ENCODE measurements at places on chromosomes 16 and 17.

GRCh38 chr16:3837851-3838586 lies 42.5 kb downstream of the CREBBP start:
- no peak for DNase-seq

- no peak for DNase-seq
These were observed 97.1 kb downstream of the TMEM100 start for GRCh38 chr17:55625521-55625920.

DNA sequence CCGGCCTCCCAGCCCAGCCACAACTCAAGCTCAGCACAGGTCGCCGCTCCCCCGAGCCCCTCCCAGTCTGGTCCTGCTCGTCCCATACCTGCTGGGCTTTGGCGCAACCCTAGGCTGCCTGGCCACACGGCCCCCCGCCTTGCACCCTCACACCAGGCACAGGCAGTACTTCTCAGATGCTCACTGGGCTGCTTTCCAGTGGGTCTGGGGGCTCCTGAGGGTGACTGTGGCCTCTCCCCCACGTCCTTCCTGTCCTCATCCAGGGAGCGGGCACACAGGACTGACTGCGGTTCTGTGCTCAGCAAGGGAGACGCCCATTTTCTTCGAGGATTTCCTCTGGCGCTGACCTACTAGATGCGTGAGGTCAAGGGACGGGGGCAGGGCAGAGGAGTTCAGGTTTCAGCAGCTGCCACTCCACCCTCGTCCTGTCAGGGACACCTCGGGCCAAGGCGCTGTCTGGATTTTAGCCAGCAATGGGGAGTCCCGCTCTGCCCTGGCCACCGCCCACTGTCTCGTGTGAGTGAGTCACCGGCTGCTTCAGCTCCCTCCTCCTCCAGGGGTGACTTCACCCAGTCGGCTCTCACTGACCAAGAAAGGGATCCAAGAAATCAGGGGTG lies 115.8 kb downstream of the NPIPB11 start:
- DNase-seq, result peak; percentile 40

GRCh38 chr16:70018254-70018653 lies 67.1 kb downstream of the CLEC18A start:
- no peak for DNase-seq

GRCh38 chr16:83301971-83302370 lies 505.8 kb upstream of the HSBP1 start:
- DNase-seq, result no peak

DNA sequence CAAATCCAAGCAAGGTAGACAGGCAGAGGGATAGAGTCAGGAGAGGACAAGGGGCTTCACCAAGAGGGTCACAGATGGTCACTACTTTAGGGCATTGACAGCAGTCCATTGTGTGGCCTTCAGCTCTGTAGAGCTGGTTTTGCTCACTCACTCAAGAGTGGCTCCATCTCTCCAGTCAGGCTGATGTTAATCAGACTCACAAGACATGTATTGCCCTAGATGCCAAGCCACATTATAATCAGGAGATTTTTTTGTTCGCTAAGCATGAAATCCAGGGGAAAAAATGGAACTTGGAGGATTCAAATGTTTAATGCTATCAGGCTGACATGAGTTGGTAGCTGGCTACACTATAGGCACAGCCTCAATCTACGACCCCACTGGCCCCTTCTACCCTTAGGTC lies 32.5 kb downstream of the CD300LF start:
- DNase-seq, result no peak

DNA sequence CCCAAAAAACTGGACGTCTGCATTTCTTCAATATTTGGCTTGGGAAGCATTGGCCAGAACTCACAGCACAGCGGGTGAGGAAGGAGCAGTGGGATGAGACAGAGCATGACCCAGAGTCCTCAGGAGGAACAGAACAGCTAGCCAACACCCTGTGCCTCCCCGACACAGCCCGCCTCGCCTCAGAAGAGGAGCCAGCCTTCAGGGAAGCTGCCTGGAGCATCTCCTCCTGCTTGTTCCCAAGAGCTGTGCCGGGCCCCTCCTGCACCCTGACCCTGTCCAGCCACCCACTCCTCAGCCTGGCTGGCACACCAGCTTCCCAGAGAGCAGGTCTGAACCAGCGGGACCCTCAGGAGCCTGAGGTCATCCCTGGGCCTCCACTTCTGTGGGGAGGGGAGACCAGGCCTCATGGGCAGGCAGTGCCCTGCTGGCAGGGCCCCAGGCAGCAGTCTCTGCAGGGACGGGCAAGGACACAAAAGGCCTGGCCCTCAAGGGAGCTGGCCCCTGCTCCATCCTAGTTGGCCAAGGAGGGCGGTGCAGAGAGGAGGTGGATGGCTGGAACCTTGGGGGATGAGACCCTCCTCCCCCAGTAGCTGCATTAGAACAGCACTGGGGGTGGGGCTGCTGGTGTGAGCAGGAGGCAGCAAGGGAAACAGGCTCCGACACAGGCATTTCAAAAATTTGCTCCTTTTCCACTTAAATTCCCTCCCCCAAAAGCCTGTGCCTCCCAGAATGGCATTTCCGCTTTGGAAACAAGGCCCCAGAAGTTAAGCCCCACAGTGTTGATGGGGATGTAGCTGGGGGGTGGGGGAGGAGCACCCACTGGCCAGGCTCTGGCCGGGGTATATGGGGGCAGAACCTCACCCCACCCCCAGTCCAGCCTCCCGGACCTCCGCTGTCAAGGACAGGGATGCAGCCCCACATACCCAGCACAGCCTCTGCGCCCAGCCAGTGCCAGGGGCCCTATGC lies 1.8 kb upstream of the BCAR1 start:
- DNase-seq, result no peak

- DNase-seq, result no peak
These were observed 9.1 kb upstream of the METTL9 start for GRCh38 chr16:21590287-21590686.

GRCh38 chr17:50864747-50865059 lies 1.5 kb downstream of the TOB1 start:
- DNase-seq, result no peak

GRCh38 chr16:67995423-67995822 lies 3.9 kb downstream of the DPEP2 start:
- no peak for DNase-seq

- DNase-seq, result no peak
These were observed 39.3 kb upstream of the BRD7 start for GRCh38 chr16:50408001-50408561.

GRCh38 chr16:85086347-85087291 lies 25.7 kb downstream of the CIBAR2 start:
- no peak for DNase-seq

GRCh38 chr17:73069841-73070240 lies 22.6 kb downstream of the SLC39A11 start:
- no peak for DNase-seq
